ENCODE measurements at places on chromosomes 5 and 9.
A peak's percentile ranks its signal among the peaks of the same experiment; 100 is the strongest.

GRCh38 chr5:54616031-54616430 lies 98.5 kb downstream of the SNX18 start:
- no peak for DNase-seq

DNA sequence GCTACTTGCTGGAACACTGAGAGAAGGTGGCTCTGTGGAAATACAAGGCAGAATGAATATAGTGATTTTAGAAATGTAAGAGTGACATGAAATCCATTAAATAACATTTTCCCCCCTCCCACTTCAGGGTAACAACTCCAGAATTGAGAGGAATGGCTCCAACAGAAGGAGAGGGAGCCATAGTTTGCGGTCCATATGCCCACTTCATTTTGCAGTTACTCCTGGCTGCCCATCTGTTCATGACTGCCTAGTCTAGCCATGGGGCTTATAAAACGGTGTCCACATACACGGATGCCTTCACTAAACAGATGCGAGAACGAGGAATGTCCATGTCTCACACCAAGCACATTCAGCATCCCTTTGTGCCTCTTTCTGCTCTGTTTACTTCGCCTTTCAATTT lies 186.7 kb downstream of the TMEM38B start:
- no peak for DNase-seq

- DNase-seq: no peak
These were observed 52.5 kb downstream of the FNBP1 start for GRCh38 chr9:129990269-129991010.

- no peak for DNase-seq
These were observed 32.3 kb upstream of the TMEM171 start for GRCh38 chr5:73088026-73088425.

GRCh38 chr5:2030131-2030530 lies 147.4 kb upstream of the IRX4 start:
- DNase-seq: no peak

GRCh38 chr5:171906066-171906570 lies 100.3 kb downstream of the FBXW11 start:
- no peak for DNase-seq

DNA sequence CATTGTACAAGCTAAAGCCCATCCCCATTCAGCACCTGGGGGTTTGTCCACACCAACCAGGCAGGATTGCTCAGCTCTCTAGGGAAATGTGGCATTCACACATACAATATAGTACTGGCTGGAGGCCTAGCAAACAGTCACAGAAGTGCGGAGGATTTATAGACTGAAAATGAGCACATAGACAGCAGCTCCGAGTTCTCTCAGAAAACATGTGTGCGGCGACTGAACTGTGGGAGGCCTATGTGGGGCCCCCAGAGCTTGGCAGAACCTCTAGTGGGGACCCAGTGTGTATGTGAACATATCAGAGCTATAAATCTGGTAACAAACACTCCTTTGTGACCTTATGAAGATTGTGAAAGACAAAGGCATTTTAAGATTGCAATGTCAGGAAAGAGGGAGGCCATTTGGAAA lies 431.1 kb downstream of the DTWD2 start:
- no peak for DNase-seq

- DNase-seq: no peak
These were observed 385.9 kb downstream of the ANXA1 start for GRCh38 chr9:73537561-73537960.

GRCh38 chr5:104955479-104955878 lies 1392.9 kb upstream of the NUDT12 start:
- no peak for DNase-seq

GRCh38 chr9:35407846-35408245 lies 82.1 kb upstream of the RUSC2 start:
- DNase-seq: no peak

DNA sequence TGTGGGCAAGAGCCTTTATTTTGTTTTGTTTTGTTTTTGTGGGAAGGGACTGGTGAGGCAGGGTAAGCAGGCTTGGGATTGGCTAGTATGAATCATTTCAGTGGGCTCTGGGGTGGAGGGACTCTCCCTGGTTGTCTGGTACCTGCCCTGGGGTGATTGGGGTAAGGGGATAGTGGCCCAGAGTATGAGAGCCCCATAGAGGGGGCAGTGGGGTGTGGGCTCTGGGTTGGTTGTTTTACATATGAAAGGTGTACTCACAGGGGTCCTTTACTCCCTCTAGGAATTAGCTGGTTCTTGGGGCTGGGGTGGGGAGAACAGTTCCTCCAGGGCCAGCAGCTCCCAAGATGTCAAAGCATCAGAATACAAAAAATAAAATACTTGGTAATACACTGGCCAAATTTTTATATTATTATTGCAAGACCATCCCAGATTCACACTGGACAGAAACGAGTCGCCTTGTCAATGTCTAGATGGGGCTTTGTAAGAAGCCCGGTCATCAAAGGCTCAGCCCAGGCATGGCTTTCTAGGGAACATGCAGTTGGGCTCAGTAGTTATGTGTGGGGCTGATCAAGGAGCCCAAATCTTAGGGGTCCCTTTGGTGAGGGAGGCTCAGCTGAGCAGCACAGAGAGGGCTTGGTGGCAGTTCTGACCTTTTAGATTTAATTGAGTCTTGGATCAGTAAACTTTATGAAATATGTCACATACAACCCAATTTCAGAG lies 190.5 kb downstream of the NXNL2 start:
- DNase-seq: no peak

- DNase-seq: no peak
These were observed 82.1 kb upstream of the ASS1 start for GRCh38 chr9:130362691-130363090.

GRCh38 chr9:125428060-125428901 lies 166.7 kb downstream of the GAPVD1 start:
- no peak for DNase-seq

- DNase-seq: no peak
These were observed 216.7 kb downstream of the SMARCA2 start for GRCh38 chr9:2231829-2232228.

- no peak for DNase-seq
These were observed 34.5 kb upstream of the SMAD5 start for GRCh38 chr5:136098176-136098575.

GRCh38 chr5:181189962-181190710 lies 14.9 kb downstream of the TRIM7 start:
- no peak for DNase-seq

DNA sequence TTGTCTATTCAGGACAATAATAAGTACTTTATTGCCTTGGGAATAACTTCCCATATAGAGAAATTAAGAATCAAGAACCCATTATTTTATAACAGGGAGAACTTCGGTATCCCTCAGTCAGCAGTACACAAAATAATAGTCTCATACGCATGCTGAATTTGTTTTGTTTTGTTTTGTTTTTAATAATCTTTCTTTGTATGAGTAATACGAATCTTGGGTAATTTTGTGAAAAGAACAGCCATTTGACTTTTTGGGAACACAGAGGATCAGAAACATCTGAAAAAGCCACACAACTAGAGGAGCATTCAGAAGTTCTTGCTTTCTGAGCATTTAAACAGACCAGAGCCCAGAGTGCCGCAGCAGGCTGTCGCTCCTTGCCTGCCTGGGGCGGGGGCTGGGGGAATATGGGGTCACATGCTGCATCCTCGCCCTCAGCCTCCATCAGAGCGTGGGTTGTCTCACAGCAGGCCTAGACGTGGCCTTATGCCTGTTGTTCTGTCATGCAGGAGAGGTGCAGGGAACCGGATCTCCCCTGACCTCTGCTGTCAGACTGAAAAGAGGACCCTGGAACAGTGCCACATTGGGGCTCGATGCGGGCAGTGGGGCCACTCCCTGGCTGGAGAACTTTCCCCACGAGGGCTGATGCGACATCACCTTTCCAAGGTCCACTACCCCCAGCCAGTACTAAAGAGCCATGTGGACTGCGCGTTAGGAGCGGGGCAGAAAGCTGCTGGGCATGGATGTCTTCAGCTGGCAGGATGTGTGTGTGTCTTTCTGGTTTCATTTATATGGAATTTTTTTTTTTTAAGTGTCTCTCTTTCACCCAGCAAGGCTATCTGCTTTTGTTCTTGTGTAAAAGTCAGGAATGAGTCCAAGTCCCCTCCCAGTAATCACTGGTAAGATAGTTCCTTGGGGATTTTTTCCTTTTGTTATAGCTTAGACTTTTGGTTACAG lies 133.4 kb upstream of the OTULINL start:
- DNase-seq: no peak

GRCh38 chr9:112819635-112820496 lies 69.3 kb downstream of the SNX30 start:
- peak; percentile 45 for DNase-seq

GRCh38 chr5:90312027-90312426 lies 97.5 kb downstream of the CETN3 start:
- no peak for DNase-seq

DNA sequence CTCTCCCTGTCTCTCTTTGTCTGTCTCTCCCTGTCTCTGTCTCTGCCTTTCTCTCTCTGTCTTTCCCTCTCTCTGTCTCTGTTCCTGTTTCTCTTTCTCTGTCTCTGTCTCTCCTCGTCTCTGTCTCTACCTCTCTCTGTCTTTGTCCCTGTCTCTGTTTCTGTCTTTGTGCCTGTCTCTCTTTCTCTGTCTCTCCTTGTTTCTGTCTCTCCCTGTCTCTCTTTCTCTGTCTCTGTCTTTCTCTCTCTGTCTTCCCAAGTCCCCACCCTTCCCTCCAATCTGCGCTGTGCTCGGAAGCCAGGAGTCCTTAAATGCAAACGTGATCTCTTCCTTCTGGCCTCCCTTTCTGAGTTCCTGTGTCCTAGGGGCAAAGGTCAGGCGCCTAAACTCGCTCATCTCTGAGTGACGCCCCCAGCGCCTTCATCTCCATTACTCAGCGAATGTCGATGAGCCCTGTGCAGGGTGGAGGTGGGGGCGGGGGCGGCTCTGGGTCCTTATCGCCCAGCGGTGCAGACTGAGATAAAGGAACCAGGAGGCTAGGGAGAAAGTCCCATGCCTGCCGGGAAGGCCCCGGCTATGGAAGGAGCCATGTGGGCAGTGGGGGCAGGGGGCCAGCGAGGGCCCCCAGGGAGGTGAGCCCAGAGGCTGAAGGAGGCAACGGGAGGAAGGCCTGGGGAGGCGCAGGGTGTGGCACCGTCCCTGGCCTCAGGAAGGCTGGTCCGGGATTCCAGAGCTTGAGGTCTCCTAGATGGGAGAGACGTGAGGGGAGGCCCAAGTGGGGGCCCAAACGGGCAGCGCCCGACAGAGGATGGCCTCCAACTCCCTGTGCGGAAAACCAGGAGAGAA lies 1.5 kb upstream of the SLC6A19 start:
- DNase-seq: no peak

DNA sequence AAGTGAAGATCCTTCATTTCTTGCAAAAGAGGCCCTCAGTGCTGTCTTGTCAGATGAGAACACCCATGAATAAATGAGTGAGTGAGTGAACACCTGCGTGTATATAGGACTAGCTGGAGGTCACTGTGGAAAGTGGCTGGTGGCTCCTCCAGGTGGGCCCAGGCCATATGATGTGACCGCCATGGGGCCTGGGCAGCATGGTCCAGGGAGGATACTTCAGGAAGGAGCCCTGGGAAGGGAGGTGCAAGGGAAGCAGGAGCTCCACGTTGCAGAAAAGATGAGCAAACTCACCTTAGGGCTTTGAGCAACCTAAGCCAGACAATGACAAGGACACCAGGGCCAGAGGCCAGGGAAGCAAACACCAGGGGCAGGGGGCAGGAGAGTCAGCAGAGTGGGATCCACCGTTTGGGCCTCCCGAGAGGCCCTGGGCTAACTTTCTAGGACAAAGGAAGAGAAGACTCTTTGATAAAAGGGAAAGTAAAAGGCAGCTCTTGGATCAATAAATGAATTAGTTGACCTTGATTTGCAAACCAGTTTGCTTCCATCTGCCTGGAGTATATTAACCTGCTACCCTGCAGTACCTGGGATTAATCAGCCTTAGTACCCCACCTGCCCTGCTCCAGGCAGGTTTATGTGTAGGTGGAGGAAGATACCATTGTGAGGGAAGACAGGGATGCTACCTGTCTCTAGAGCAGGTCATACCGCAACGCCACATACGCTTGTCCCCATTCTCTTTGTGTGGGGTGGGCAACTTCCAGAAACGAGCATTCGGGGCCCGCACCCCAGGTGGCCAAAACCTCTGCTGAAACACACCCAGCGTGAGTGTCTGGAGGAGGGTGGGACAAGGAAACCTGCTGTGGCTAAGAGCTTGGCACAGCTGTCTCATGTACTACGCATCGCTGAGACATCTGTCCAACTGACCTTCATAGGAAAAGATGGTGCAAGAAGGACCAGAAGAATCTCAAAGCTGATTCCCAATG lies 51.4 kb upstream of the OLFM1 start:
- DNase-seq: no peak

DNA sequence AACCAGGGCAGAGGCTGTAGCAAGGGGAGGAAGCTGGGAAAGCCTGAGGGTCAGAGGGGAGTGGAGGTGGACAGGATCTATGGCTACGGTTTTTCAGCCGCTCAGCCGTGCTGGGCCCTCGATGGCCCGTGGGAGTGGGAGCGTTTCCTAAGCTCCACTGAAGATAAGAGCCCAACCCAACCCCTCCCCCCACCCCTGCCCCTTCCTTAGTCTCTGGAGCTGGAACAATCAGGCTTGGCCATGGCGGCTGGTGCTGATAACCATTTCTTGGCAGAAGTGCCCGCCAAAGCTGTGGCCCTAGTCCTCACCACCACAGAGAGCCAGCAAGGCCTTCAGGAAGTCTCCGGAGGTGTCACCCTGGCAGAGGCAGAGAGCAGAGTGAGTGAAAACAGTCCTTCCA lies 20.3 kb upstream of the TNIP1 start:
- no peak for DNase-seq

GRCh38 chr5:81908771-81909170 lies 63.1 kb upstream of the ATG10 start:
- no peak for DNase-seq

- DNase-seq: no peak
These were observed 31.0 kb upstream of the NR3C1 start for GRCh38 chr5:143434261-143435209.

GRCh38 chr9:130774183-130774582 lies 60.9 kb upstream of the ABL1 start:
- DNase-seq: no peak

- DNase-seq: no peak
These were observed 15.3 kb upstream of the GRXCR2 start for GRCh38 chr5:145887976-145888574.

DNA sequence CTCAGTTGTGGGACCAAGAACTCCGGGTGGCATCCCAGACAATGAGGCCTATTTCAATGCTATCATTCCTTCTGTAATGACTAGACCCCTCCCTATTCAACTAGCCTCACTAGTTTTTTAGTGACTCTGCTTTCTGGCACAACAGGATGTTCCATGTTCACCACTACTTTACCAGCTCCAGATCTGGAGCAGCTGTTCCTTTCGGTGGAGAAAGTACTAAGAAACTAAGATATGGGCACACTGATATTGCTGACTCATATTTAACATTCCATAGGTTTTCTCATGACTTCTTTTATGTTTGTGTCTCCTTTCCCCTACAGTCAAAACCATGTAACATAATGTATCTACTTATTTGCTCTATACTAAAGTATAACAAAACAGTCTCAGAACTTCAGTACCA lies 24.1 kb downstream of the IL33 start:
- DNase-seq: no peak

DNA sequence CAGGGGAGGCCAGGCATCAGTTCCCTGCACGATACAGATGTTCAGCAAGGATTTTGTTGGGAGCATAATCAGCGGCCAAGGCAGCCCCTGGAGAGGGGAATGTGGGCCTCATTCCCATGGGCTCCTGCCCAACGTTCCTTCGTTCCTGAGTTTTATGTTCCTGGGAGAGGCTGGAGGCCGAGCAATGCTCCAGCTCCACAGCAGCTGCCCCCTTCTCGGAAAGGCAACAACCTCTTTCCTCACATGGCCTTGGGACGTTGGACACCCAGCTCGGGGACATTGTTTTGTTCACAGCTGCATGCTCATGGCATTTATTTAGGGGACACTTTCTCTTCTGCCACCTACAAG lies 63.8 kb upstream of the COL15A1 start:
- no peak for DNase-seq
